ENCODE measurements at places on chromosomes 5 and 9. TPM values are rescaled to one million over a fixed set of nuclear protein-coding genes. Genes with fewer than 3 reads are reported as not detected.

NR6A1 gene
- 168 TPM for total RNA-seq

PAPPA gene
- total RNA-seq = 0.09 TPM

OR1J2 gene
- not detected for total RNA-seq

ZBED3 gene
- total RNA-seq = 5.3 TPM

PRUNE2 gene
- total RNA-seq = 4.1 TPM

GDF9 gene
- 0.26 TPM for total RNA-seq

ELP1 gene
- 37.7 TPM for total RNA-seq

FAM163B gene
- not detected for total RNA-seq

NDST1 gene
- total RNA-seq = 53.3 TPM

TAF1L gene
- not detected for total RNA-seq

SCGB3A2 gene
- total RNA-seq = 1.8 TPM

GRM6 gene
- not detected for total RNA-seq

LHX3 gene
- total RNA-seq = not detected

PCDHB9 gene
- total RNA-seq = 3.8 TPM

FOXD4 gene
- total RNA-seq = not detected

WNT8A gene
- 0.88 TPM for total RNA-seq

CCL27 gene
- not detected for total RNA-seq

EFNA5 gene
- total RNA-seq = 63.1 TPM

LAMC3 gene
- 39.5 TPM for total RNA-seq

SARDH gene
- 11.5 TPM for total RNA-seq

FAM219A gene
- 21.1 TPM for total RNA-seq

C9orf50 gene
- not detected for total RNA-seq

SHC3 gene
- total RNA-seq = 1.6 TPM

ACOT12 gene
- not detected for total RNA-seq

SPATA31D4 gene
- total RNA-seq = not detected

UAP1L1 gene
- total RNA-seq = 3.6 TPM

PCDHGB4 gene
- 10.4 TPM for total RNA-seq

OTP gene
- not detected for total RNA-seq

PRDM9 gene
- total RNA-seq = 0.15 TPM

HTR1A gene
- not detected for total RNA-seq

EIF4EBP3 gene
- 5.9 TPM for total RNA-seq

CD72 gene
- 3.3 TPM for total RNA-seq

FGFR4 gene
- 130 TPM for total RNA-seq

PCDHGA8 gene
- total RNA-seq = 1.1 TPM

SYK gene
- total RNA-seq = 2.7 TPM

PCDHB2 gene
- total RNA-seq = 28.4 TPM

SLC45A2 gene
- total RNA-seq = not detected

C9orf153 gene
- total RNA-seq = 0.37 TPM

PRR7 gene
- 24.9 TPM for total RNA-seq

FANCG gene
- total RNA-seq = 112 TPM

ANKRD55 gene
- 0.16 TPM for total RNA-seq

All from endodermal cell (in vitro differentiated cells).